ENCODE measurements at places on chromosomes 2 and 18. TPM values are rescaled to one million over a fixed set of nuclear protein-coding genes. Genes with fewer than 3 reads are reported as not detected.

The PARD6G gene
- 3.4 TPM for total RNA-seq

The NOL4 gene
- total RNA-seq, result not detected

The DYNAP gene
- total RNA-seq, result not detected

The GDF7 gene
- total RNA-seq, result 0.06 TPM

The RAB27B gene
- 11.8 TPM for total RNA-seq

The REG1B gene
- total RNA-seq, result not detected

The MAL gene
- total RNA-seq, result not detected

The CD302 gene
- total RNA-seq, result 2.5 TPM

The EPHA4 gene
- 0.53 TPM for total RNA-seq

The KCNG2 gene
- not detected for total RNA-seq

The IL1R2 gene
- 0.93 TPM for total RNA-seq

The ASAP2 gene
- 37.5 TPM for total RNA-seq
